Amniotic stem cell (primary cell): ENCODE measurements at places on chromosomes 7 and 10.
A peak's percentile ranks its signal among the peaks of the same experiment; 100 is the strongest.

DNA sequence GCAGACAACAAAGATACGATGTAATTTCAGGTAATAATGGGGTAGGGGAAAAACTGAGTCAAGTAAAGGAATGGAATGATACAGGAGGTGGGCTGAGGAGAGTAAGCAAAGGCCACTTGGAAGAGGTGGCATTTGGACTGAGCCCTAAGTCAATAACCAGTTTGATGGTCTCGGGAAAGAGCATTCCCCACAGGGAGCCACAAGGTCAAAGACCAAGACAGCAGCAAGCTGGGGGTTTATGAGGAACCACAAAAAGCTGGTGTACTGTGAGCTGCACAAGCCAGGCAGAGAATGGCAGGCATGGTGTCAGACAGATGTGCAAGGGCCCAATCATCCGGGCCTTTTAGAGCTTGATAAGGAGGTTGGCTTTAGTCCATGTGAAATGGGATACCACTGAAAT lies 98.7 kb downstream of the NOC3L start:
- no peak for DNase-seq

- no peak for DNase-seq
These were observed 34.5 kb downstream of the PPIF start for GRCh38 chr10:79381804-79382221.

- DNase-seq = peak; percentile 8
These were observed 517.1 kb upstream of the ANKRD30A start for GRCh38 chr10:36608251-36608650.

- DNase-seq = no peak
These were observed 499.6 kb upstream of the LRRN3 start for GRCh38 chr7:110591341-110591740.

GRCh38 chr10:102455893-102456471 lies 4.6 kb upstream of the C10orf95 start:
- no peak for DNase-seq

DNA sequence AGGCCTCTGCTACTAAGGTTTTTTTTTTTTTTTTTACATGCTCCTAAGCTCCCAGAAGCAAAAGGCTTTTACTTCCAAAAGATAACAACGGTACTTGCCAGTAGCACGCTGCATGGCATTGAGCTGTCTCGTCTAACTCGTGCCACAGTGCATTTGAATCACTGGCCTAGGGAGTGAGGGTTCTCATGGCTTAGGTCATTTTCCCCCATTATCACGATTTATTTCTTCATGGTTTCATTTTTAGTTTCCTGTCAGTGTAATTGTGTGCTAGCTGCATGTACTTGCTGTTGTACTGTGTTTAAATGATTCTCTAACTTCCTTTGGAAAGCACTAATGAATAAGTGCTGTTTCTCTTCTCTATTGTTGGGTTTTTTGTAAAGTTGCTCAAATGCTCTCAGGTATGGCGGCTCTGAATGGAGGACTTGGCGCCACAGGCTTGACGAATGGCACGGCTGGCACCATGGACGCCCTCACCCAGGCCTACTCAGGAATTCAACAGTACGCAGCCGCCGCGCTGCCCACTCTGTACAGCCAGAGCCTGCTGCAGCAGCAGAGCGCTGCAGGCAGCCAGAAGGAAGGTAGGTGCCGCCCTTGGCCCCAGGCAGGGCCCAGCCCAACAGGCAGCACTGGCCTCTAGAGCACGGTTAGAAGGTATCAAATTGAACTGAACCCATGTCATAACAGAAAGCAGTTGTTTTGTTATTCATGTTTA lies 290.5 kb downstream of the USP6NL start:
- no peak for DNase-seq

DNA sequence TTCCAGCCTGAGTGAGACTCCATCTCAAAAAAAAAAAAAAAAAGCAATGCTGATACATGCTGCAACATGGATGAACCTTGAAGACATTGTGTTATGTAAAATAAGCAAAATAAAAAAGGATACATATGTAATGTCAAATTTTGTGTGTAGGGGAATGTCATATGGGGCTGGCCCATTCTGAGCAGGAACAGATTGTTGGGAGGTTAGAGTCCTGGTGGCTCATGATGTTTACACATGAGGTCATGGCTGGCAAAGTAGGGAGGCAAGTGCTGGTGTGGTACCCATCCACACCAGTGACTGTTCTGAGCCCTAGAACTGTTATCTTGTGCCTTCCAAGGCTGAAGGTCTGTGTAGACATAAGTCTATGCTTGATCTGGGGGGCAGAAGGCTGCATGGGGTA lies 37.6 kb downstream of the ZNF92 start:
- DNase-seq = no peak

GRCh38 chr7:130254555-130254954 lies 12.1 kb upstream of the CPA2 start:
- no peak for DNase-seq

DNA sequence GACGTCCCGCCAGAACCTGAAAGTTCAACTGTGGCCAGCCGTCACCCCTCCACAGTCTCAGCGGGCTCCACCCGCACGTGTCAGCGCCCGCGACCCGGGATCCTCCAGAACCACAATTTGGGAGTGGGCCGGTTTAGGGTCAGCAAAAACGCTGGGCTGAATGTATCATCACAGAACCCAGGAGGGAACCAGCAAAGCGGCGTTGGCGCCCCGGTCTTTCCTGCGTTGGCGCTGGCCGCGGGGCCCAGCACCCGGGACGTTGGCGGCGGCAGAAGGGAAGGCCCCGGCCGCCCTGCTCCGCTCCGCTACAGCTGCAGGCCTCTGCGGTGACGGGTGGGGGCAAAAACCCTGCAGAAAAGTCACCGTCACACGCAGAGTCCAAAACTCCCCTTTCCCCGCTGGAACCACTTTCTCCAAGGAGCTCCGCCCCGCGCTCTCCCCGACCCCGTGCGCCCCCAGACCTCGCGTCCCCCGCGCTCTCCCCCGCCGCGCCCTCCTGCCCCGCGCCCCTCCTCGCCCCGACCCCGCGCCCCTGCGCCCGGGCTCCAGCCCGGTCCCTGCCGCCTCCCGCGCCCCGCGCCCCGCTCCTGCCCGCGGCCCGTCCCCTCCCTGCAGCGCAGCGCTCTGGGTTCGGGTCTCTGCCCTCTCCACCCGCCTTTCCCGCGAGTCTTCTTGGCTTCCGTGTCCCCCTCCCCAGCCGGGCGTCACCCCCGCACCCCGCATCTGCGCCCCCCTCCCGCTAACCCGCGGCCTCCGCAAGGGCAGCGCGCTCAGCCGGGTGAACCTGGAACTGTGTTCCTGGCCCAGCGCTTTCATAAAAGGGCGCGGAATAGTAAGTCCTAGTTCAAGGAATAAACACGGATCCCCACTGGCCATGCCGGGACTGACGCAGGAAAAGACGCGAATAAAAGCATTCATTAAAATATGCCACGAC lies 24.0 kb upstream of the RNF32 start:
- DNase-seq = no peak

- no peak for DNase-seq
These were observed 664.1 kb upstream of the ADARB2 start for GRCh38 chr10:2401459-2401858.

- no peak for DNase-seq
These were observed 18.9 kb downstream of the NCAPG2 start for GRCh38 chr7:158685693-158686092.

DNA sequence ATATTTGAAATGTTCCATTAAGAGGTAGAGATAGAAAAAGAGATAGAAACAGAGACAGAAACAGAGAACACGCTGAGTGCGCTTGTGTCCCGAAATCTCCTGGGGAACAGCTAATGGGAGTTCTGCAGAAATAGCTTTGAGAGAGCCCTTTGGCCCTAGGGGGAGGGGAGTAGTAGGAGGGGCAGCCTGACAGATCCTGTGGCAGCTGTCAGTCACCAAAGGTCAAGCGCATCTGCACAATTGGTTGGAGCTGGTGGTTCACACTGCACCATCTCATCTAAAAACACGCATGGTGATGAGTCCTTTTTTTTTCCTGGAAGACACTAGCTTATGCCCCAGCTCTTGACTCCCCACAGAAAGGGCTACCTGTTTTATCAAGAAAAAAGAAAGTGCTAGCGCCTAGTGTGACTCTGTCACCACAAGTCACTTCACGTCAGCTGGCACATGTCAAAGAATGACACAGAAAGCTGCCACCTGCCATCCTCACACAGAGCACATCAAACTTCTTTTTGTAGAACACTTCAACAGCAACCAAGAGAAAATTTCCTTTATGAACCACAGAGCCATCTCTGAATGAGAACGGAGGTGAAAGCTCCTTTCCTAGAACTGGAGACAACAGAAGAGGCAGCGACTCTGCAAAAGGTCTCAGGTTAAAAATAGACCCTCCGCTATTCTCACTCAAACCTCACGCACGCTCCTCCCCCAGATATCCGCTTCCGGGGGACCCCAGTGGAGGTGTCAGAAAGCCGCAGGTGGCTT lies 125.7 kb downstream of the GFRA1 start:
- no peak for DNase-seq

GRCh38 chr10:92241158-92241500 lies 49.7 kb downstream of the CPEB3 start:
- no peak for DNase-seq

- no peak for DNase-seq
These were observed 268.5 kb downstream of the ADK start for GRCh38 chr10:74419491-74419951.

DNA sequence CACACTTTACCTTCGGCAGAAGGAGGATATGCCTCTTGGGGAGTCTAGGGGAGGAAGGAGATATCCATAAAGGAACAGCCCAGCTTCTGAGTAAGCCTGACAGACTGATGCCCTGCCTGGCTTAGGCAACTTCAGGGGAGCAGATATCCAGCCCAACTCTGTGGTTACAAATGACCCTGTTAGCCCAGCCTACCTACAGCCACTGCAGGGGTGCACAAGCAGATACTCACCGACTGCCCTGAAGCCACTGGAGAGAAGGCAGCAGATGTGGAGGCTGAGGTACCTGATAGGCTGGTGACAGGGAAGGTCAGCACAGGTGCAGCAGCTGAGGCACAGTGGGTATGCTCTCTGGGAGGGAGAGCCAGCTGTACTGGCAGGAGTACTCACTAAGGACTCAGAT lies 770.2 kb downstream of the GRID1 start:
- no peak for DNase-seq

DNA sequence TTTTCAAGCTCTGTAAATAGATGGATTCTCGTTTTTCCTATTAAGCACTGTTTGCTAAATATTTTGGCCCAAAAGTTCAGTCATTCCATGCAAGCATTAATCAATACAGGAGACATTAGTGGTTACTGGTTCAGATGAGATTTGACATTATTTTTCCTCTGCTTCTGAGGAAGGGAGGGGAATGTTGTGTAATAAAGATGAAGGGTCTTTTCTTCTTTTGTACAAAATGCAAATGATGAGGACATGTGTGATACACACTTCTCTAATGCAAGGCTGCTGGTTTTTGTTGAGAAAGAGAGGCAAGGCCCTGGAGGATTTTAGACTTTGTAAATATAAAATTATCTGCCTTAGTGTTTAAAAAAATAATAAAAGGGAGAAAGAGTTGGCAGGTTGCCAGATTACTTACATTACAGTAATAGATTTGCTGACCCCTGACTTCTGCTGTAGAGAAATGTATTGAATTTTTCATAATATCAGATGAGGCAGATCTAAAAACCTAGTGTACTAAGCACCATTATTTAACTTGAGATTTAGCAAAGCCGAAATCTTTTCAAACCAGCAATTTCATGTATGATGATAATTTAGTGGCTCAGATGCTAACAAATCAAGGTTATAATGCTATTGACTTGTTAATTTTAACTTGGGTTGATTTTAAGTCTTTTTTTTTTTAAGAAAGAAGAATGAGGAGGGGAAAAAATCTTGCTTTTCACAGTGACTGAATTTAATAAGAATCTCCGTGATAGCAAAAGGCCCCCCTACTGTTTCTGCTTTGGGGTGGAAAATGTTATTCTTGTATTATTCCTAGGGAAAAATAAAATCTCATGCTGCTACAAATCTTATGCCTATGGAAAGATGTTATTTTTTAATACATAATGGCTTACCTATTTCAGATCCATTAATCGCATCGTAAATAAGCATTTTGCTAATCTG lies 180.1 kb downstream of the ARID5B start:
- DNase-seq = no peak

DNA sequence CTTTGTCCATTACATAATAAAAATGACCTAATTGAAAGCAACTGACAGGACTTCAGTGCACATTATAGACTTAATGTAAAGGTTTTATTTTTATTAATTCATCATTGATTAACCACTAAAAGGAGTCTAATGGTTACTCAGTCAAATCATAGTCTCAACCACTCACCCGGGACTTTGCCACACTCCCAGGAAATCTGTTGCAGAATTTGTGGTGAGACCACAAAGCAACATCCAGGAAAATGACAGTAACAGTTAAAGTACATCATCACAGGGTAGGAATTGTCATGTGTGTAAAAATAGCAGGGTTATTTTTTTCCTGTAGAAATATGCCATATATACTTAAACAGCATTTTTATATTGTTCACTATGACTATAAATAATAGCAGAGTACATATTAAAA lies 6.3 kb upstream of the HGF start:
- DNase-seq = no peak

DNA sequence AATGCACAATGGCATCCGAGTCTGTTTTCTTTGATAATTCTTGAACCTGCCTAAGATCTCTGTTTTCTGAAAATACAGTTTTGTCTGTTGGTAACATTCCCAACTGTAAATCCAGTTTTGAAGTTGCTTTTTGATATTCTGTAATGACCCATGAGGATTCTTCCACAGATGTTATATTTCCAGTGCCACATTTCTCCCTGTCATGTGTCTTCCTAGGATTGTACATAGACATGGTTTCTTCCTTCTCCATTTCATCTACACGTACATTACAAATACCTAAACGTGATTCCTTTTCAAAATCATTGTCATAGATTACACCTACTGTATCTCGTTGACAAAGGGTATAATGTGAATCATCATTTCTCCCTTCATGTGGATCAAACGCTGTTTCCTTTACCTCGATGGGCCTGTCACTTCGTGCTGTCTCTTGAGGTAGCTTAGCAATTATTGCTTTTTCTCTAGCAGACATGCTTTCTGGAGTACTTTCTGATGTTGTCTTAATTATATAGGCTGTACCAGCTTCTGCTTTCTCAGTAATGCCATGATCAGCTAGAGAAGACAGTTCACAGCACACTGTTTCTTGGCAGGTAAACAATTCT lies 40.3 kb downstream of the PPP1R3A start:
- DNase-seq = no peak

GRCh38 chr7:31110331-31111108 lies 58.4 kb downstream of the ADCYAP1R1 start:
- no peak for DNase-seq

DNA sequence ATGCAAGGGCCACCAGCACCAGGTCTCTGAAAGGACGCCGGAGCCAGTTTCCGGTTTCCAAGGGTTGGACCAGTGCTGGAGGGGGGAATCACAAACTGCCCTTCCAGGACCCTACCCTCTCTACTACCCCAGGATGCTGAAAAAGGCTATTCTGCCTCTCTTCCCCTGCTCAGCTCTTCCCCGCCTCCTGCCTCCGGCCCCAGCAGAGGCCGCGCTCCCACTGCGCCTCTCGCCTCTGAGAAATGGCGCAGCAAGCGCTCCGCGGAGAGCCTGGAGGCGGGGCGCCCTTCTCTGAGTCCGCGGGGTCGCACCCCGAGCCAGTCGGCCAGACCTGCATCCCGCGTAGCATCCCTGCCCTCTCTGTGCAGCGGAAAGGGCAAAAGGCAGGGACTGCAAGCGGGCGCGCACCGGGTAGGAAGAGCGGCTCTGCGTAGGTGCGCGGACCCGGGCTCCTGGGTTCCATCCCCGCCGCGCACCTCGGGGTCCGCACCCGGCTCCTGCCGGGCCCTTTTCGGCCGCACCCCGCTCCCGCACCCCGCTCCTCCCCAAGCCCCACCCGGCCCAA lies 476 bp upstream of the RET start:
- DNase-seq = no peak

- DNase-seq = no peak
These were observed 29.5 kb downstream of the CDC123 start for GRCh38 chr10:12225444-12225843.
